M059J (cell line): ENCODE measurements at places on chromosomes 3 and 15.

- no peak for DNase-seq
Measured at GRCh38 chr3:58352626-58353025, 19.9 kb downstream of the PXK start.

GRCh38 chr15:39781147-39781966, 1.3 kb downstream of the FSIP1 start:
- no peak for DNase-seq

- DNase-seq: peak; percentile 77
Measured at GRCh38 chr15:87362531-87362930, 894.0 kb downstream of the NTRK3 start.

- peak; percentile 39 for DNase-seq
Measured at GRCh38 chr3:129597087-129597999, 9.1 kb downstream of the PLXND1 start.

GRCh38 chr3:129399895-129400357, 28.5 kb downstream of the EFCAB12 start:
- peak; percentile 27 for DNase-seq

GRCh38 chr15:60043744-60044435, 39.8 kb downstream of the FOXB1 start:
- DNase-seq: no peak

DNA sequence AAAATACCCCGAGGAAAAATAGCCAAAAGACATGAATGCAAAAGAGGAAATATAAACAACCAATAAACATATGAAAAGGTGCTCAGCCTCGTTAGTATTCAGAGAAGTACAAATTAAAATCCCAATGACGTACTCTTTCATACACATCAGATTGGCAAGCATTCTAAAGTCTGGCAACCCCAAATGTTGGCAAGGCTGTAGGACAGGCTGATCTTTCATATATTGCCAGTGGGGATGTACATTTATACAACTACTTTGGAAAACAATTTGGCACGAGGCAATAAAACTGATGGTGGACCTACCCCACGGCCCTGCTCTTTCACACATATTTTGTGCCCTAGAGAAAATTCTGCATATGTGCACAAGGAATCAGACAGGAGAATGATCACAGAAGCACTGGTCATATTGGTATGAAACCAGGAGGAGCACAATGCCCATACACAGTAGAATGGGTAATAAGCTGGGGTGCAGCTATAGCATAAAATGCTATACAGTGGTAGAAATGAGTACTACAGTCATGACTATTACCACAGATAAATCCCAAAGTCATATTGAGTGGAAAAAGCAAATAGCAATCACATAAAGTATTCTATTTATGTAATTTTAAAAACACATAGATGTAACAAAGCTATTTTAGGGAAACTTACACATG, 176.0 kb upstream of the SLC24A5 start:
- no peak for DNase-seq

DNA sequence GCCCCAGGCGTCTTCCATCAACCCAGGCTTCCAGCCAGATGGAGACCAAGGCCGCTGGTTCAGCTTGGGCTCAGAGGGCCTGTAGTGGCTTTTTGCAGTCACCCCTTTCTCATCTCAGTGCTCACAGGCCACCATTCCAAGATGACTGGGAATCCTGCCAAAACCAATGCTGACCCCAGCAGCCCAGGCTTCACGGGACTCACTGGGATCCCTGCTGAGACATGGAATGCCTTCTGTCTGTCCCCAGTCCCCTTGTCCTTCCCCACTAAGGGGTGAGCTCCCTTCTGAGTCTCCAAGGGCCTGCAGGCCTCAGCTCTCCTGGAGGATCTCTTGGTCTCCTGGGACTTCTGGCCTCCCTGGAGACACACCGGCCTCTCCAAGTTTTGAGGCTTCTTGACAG, 77.4 kb upstream of the SEC13 start:
- peak; percentile 24 for DNase-seq

GRCh38 chr3:185728630-185729336, 96.1 kb downstream of the IGF2BP2 start:
- no peak for DNase-seq

DNA sequence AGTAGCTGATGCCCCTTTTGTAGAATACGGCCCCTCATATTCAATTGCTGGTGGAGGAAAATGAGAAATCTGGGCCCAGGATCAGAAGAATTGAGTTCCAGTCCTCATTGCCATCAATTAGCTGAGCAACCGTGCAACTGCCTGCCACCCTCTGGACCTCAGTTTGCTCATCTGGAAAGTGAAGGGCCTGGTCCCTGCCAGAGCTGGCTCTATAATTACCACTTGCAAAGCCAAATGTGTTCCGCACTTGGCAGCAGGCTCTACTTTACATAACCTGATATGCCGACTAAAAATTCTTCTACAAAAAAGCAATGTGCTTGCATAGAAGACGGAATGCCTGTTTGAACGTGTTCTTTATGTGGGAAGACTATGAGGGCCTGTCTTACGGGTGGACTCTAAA, 8.6 kb upstream of the ITGB5 start:
- no peak for DNase-seq

- DNase-seq: no peak
Measured at GRCh38 chr3:18208091-18208490, 217.0 kb downstream of the SATB1 start.

DNA sequence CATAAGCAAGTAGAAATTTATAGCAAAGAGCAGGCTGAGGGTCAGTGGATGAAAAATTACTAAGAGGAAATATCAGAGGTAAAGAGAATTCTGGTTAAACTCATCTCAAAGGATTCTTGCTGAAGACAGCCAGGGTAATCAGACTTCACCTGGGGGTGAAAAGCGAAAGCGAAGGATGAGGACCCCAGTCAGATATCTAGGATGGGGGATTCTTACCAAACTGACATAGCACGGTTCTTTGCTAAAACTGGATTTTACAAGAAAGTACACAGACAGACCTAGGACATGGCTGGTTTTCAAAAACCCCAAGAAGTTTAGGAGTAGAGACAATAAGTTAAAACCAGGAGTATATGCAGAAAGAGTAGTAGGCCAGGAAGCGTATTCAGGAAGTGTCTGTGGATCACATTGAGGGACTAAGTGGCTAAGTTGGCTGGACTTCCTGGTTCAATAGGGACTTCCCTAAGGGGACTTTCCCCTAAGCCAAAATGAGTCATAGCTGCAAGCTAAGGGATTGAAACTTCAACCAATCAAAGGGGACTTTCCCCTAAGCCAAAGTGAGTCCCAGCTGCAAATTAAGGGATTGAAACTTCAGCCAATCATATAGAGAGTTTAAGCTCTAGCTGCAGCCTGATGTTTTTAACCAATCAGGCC, 2.4 kb upstream of the CFAP91 start:
- DNase-seq: peak; percentile 72

DNA sequence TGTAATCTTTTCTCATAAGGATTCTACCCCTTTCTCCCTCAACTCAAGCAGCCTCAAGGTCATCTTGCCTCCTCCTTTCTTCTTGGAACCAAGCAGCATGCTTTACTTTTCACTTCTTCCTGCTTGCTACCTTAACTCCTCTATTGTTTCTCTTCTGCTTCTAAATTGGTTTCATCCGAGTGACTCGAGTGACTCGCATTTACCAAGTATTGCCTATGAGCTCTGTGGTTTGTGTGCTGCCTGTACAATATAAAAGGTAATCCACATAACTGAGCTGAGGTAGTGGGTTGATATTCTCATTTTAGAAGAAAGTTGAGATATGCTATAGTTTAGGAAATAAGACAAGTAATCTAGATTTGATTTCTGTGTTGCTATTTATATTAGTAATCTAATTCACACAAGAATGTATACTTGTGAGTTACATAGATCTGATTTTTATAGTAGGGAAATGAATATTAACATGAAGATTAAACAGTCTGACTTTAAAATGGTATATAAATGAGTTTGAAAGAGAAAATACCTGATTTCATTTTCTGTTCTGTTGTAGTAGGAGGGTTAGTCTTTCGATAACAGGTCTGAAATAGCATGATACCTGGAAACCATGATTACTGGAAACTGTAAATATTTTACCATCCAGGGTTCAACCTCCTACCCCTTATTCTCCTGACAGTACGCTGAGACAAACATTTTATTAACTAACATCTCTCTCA, 5.5 kb downstream of the HHLA2 start:
- DNase-seq: peak; percentile 27

DNA sequence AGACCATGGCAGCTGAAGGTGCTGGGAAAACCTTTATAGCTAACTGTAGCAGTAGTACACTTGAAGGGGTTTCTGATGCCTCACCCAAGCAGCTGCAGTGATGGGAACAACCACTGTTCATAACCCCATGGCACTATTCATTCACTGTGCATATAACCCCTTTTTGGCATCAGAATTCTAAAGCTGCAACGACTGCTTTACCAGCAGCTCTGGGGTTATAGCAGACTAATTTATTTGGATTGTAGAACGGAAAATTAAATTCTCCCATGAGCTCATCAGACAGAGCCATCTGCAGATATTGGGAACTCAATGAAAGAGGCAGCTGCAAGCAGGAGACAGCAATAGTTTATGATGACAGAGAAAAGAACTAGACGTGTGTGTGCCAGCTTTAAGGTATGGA, 28.6 kb downstream of the TFDP2 start:
- DNase-seq: no peak

DNA sequence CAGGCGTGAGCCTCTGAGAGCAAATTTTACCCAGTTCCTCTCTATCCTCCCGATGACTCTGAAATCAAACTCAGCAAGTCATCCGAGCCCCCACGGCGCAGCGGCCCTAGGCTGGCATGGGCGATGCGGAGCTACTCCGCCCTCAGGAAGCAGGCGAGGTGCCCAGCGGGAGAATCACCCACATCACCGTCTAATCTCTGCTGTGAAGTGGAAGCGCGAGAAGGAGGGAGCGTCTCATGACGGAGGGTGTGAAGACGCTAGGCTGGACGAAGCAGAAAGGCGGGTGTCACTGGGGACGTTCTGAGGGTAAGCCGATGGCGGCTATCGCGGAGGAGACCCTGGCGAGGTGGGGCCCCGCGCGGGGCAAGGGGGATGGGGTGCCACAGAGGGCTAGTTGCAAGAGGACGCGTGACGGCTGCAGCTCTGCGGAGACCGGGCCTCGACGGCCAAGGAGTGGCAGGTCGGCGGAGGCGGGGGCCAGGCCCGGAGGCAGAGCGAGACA, 9.1 kb upstream of the GNAI2 start:
- DNase-seq: peak; percentile 65
